ENCODE measurements at places on chromosomes 1 and 21. TPM values are rescaled to one million over a fixed set of nuclear protein-coding genes. Genes with fewer than 3 reads are reported as not detected.

The CHD5 gene
- total RNA-seq: 0.10 TPM

The DMRTA2 gene
- total RNA-seq: not detected

The CAPN8 gene
- 1.1 TPM for total RNA-seq

The ERI3 gene
- 69.5 TPM for total RNA-seq

The AMY1B gene
- not detected for total RNA-seq

The PLA2G2A gene
- not detected for total RNA-seq

The HUNK gene
- total RNA-seq: 0.17 TPM

The TRPM2 gene
- total RNA-seq: 1.1 TPM

The RNU1-1 gene
- total RNA-seq: 4,441 TPM

The FNDC10 gene
- 7.1 TPM for total RNA-seq

The LCE2A gene
- 0.71 TPM for total RNA-seq

The CLDN14 gene
- not detected for total RNA-seq

The MYBPH gene
- total RNA-seq: not detected

The GJA8 gene
- not detected for total RNA-seq

The MCOLN3 gene
- 3.8 TPM for total RNA-seq

The KIF14 gene
- total RNA-seq: 24.9 TPM

The APOBEC4 gene
- total RNA-seq: not detected

DNA sequence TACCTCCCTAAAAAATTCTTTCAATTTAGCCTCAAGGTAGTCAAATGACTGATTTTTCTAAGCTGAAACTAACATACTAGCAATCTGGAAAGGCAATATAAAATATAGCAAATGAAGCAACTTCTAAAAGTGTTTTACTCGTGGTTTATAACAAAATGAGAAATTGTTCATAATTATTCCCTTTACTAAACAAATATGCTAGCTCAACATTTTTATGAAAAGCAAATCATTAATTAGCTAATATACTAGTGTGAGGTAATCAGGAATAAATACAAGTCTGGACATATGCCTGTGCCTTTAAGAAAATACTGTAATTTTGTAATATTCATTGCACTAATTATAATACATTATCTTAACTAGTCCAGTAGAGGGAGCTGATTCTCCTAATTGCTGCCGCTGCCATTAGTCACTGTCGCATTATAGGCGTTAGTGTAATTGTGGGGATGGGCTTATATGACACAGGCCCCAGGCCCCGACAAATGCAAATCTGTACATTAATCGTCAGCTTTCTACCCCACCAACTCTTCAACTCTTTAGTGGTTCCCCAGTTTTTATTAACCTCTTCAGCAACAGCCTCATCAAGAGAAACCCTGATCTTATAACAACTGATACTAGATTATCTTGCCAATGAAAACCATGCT, 160.9 kb downstream of the GABPA start:
- DNase-seq: no peak

- no peak for DNase-seq
These were observed 11.9 kb downstream of the TRIM11 start for GRCh38 chr1:228394571-228395394.

GRCh38 chr1:157056269-157056668, 10.7 kb upstream of the ARHGEF11 start:
- DNase-seq: no peak

GRCh38 chr1:222464841-222465210, 83.1 kb downstream of the HHIPL2 start:
- no peak for DNase-seq

GRCh38 chr1:80218112-80218511, 1211.6 kb upstream of the ADGRL4 start:
- DNase-seq: peak; percentile 69

DNA sequence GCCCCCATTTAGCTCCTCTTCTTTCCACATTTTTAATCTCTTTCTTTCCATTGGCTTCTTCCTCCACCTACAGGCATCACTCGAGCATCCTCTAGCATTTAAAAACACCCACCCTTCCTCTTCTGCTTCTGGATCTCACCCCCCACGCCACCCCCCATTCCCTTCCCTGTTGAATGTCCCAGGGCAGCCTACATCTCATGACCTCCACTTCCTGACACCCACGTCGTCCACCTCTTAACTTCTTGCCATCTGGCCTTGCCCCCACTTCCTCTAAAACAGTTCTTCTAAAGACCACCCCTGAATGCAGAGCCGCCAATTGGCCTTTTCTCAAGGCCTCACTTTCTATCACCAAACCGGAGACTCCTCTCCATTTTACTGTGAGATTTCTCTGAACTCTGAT, 6.1 kb upstream of the ETNK2 start:
- no peak for DNase-seq

- peak; percentile 88 for DNase-seq
These were observed 16.5 kb upstream of the PKP1 start for GRCh38 chr1:201266774-201267173.

- DNase-seq: no peak
These were observed 54.2 kb downstream of the RGL1 start for GRCh38 chr1:183859119-183859518.

- no peak for DNase-seq
These were observed 234.9 kb downstream of the RHOU start for GRCh38 chr1:228969953-228970800.

DNA sequence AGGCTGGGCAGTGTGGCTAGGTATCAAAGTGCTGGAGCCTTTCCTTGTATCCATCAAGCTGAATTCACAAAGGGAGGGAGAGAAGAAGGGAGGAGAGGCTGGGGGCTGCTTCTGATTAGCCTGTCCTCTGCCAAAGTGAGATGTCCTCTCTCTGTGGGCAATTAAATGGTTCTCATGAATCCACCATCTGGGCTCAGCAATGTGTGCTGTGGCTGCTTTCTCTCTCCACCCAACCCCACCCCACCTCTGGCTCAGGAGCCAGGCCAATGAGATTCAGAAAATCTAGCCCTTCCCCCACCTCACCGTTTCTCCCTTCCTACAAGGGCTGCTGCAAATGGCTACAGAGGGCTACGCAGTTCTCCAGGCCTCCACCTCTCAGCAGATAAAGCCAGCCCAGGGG, 154.6 kb downstream of the TENT5C start:
- no peak for DNase-seq

- no peak for DNase-seq
These were observed 6.4 kb downstream of the PCP4 start for GRCh38 chr21:39873687-39874086.

DNA sequence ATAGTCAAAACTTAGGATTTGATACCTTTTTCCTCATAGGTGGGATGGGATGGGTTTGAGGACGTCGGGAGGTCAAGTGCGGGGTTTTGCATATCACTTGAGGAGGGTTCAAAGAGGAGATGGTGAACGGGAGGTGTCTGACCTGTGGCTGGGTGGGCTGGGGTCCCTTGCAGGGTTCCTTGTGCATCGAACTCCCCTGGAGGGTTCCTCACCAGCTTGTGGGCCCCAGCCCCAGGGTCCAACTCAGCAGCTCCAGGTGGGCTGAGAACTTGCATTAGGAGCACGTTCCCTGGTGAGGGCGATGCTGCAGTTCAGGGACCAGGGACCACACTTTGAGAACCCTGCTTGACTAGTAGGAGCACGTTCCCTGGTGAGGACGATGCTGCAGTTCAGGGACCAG, 23.2 kb downstream of the TRPM2 start:
- no peak for DNase-seq

- DNase-seq: no peak
These were observed 84.2 kb upstream of the DSCAM start for GRCh38 chr21:40931197-40931596.

DNA sequence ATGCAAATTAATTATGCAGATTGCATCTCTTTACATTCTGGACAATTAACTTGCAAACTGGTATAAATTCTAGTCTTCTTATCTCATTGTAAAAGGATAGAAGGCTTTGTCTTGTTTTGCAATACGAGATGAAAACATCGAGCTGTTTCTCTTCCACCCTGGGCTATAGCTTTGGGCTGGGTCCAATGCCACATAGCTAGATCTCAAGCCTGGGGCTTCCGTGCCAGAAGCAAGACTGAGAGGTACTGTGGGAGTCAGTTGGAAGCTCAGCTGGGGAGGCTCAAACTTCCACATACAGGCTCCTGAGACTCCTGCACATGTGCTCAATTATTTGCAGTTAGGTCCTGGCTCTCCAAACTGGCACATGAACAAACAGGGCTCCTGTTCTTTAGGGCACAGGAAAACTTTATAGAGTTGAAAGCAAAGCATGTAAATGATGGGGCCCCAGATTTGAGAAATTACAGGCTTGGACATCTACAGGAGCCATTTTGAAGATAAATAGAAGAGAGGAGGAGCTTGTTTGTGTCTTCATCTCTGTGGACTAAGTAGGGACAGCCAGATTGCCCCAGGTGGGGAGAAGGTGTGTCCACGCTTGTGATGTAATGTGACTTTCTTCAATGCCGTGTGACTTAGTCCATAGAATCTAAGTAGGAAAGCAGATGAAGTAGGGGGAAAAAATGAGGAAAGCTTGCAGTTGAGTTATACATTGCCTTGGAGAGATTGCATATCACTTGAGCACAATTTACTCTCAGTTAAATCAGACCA, 65.9 kb upstream of the SIPA1L2 start:
- DNase-seq: no peak

DNA sequence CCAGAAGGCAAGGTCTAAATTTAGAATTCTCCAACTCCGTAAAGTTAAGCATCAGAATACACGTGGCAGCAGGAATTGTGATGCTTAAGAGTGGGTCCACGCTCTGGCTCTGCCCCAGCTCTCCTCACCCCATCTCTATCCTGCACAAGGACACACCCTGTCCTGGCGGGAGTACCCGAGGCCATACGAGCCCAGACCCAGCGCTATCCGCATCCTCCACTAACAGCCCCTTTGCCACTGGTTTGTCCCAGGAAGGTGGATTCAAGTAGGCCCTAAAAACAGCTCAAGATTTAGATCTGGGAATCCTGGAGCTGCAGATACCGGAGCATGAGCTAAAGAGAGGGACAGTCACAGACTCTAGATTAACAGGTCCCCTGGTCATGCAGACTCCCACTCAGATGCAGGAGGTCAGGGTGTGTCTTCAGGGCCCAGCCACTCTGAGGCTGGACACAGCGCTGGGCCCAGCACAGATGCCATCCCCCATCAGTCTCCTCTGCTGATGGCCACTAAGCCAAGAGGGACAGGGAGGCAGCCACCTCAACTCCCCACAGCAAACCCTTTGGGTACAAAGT, 393.3 kb downstream of the NPHP4 start:
- no peak for DNase-seq

DNA sequence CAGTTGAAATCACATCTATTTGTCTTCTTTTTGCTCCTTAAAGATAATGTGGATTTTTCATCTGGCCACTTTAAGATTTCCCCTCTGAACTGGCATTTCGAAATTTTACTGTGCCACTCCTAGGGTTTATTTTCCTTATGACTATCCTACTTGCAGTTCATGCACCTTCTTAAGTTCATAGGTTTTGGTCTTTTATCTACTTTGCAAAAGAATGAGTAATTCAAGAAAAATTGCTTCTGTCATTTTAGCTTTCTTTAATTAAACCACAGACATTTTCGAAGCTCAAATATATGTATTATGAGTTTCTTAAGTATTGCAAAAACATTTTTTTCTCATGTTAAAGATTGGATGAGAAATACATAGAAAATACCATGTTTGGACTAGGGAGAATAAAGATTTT, 1244.8 kb upstream of the TMPRSS15 start:
- no peak for DNase-seq

GRCh38 chr1:74652711-74653139, 20.9 kb downstream of the ERICH3 start:
- DNase-seq: peak; percentile 20

DNA sequence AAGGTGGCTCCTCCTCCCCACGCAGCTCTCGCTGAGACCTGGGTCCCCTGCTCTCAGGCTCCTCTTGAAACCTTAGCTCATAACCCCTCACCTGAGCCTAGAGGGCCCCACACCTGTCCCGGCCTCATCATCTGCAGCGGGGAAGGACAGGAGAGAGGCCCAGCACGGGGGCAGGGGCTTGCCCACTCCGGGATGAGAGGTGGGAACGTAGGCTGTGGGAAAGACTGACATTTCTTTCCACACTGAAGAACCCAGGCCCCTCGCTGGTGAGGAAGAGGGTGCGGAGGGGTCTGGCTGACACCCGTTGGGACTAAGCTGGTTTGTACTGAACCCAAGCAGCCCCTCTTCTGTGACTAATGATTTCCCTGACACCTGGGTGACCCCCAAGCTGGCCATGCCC, 14.0 kb upstream of the NES start:
- no peak for DNase-seq

- DNase-seq: peak; percentile 7
These were observed 365.0 kb upstream of the KAZN start for GRCh38 chr1:14233510-14233909.

DNA sequence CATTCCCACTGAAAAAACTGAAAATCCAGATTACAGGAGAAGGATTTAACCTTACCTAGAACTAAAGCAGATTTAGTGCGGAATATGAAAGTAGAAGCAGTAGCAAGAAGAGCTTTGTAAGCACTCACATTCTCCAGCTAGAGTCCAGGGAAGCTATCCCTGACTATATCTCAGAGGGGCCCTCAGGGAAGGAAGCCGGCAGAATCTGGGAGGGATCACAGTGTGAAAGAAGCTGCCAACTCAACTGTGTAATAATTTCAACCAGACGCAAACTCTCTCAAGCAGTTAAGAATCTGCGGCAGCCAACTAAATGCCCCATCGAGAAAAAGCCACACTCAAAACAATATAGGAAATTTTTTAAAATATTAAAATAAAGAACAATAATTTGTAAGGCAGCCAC, 163.8 kb downstream of the EIF4G3 start:
- no peak for DNase-seq

- DNase-seq: peak; percentile 16
These were observed at the start of gene FAM163A for GRCh38 chr1:179742717-179743678. Gene FAM163A (plus strand): TSS chr1:179743291. CDS start chr1:179813098, 69,807 bp downstream.

- no peak for DNase-seq
These were observed 5.5 kb downstream of the IFNLR1 start for GRCh38 chr1:24181619-24182018.

- DNase-seq: no peak
These were observed 68.4 kb upstream of the ATP5PO start for GRCh38 chr21:33984021-33984481.

- no peak for DNase-seq
These were observed 3.9 kb upstream of the ZNF678 start for GRCh38 chr1:227559499-227559898.

- DNase-seq: no peak
These were observed 7.6 kb downstream of the RNF19B start for GRCh38 chr1:32957017-32957416.

DNA sequence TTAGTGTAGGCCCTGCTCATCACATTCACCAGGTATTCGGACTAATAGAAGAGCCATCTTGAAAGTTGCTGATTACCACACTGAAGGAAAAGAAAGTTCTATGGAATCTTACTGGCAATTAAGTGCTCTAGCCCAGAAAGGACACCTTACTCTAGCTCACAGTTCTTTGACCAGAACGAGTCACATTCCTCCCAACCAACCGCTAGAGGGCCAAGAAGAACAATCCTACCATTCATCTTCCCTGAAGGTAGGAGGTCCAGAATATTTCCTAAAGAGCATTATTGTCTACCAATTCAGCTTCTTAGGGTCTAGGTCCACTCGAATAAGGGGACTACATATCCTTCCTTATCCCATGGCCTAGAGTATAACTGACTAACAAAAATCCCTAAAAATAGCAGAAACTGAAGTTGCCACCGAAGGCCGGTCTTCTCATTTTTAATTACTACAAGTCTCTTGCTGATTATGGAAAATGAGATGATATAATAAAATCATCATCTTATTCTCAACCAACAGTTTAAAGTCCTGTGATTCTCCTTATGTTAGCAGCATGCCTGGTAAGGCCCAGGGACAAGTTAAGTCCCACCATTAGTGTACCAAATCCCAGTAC, 2.7 kb upstream of the FMO1 start:
- DNase-seq: no peak

GRCh38 chr1:203450001-203450400, 25.6 kb upstream of the PRELP start:
- DNase-seq: no peak

GRCh38 chr1:192713921-192714320, 78.0 kb downstream of the RGS13 start:
- no peak for DNase-seq

Data from foreskin keratinocyte (primary cell).